Transverse colon (tissue), 4 donors: ENCODE measurements at places on chromosomes 5 and 9. TPM values are rescaled to one million over a fixed set of nuclear protein-coding genes. Genes with fewer than 3 reads are reported as not detected.

LCN1 gene
- total RNA-seq, result not detected

GRCh38 chr5:173201636-173202265, 33.3 kb downstream of the NKX2-5 start:
- H3K27ac ChIP-seq, result no peak overlapping the region
- H3K27me3 ChIP-seq, result peaks cover 46% of the 10 kb centered on the region
- no peak overlapping the region for H3K4me3 ChIP-seq
- H3K36me3 ChIP-seq, result no peaks in the 10 kb centered on the region
- DNase-seq, result no peak

DNA sequence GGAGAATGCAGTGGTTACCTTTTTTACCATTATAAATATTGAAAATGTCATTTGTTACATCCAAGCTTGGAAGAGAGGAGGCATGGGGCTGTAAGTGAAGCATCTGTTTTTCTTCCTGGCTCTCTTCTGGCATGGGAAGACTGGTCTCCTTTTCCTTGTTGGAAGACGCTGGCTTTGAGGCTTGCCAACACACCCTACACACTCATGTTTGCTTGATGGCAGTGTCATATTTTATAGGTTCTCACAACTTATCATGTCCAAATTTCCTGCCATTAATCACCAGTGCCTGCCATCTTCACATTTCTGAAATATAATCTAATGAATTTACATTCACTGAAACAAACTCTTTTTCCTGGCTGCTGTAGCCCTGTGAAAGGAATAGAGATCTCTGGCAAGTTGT, 252.9 kb downstream of the MAN2A1 start:
- no peak overlapping the region for H3K27ac ChIP-seq
- no peak overlapping the region for H3K4me3 ChIP-seq
- H3K4me1 ChIP-seq, result no peaks in the 10 kb centered on the region
- H3K27me3 ChIP-seq, result no peaks in the 10 kb centered on the region
- DNase-seq, result no peak
- H3K36me3 ChIP-seq, result no peaks in the 10 kb centered on the region

DNA sequence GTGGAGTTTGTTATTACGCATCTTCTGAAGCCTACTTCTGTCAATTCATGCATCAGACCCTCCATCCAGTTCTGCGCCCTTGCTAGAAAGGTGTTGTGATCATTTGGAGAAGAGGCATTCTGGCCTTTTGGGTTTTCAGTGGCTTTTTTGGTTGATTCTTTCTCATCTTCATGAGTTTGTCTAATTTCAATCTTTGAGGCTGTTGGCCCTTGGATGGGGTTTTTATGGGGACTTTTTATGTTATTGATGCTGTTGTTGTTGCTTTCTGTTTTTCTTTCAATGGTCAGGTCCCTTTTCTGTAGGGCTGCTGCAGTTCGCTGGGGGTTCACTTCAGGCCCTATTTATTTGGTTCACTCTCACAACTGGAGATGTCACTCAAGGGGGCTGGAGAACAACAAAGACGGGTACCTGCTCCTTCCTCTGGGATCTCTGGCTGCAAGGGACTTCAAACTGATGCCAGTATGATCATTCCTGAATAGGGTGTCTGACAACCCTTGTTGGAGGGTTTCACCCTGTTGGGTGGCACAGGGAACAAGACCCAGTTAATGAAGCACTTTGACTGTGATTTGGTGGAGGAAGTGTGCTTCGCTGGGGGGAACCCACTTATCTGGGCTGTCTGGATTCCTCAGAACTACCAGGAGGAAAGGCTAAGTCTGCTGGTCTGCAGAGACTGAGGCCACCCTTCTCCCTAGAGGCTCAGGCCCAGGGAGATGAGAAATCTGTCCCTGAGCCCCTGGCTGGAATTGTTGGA, 226.7 kb upstream of the PTGER4 start:
- H3K36me3 ChIP-seq, result no peaks in the 10 kb centered on the region
- H3K4me1 ChIP-seq, result no peaks in the 10 kb centered on the region
- no peak for DNase-seq

GRCh38 chr9:2780326-2780725, 63.0 kb downstream of the KCNV2 start:
- H3K36me3 ChIP-seq, result peaks cover 4% of the 10 kb centered on the region
- DNase-seq, result no peak
- H3K4me1 ChIP-seq, result no peaks in the 10 kb centered on the region
